ENCODE measurements at places on chromosomes 2 and 18. TPM values are rescaled to one million over a fixed set of nuclear protein-coding genes. Genes with fewer than 3 reads are reported as not detected.

The REG3A gene
- total RNA-seq: not detected

The IL37 gene
- not detected for total RNA-seq

The SLC11A1 gene
- 9.8 TPM for total RNA-seq

The DOK6 gene
- not detected for total RNA-seq

The MGAT4A gene
- 4.4 TPM for total RNA-seq

The CNTNAP5 gene
- total RNA-seq: not detected

The C2orf76 gene
- 9.0 TPM for total RNA-seq

The ITGB6 gene
- total RNA-seq: 33.4 TPM

The TUBA3E gene
- not detected for total RNA-seq

The RAB12 gene
- 40.6 TPM for total RNA-seq

The OSBPL6 gene
- total RNA-seq: 1.8 TPM

The SLC16A14 gene
- 5.1 TPM for total RNA-seq

The MSH2 gene
- 13.5 TPM for total RNA-seq

The TXNDC2 gene
- not detected for total RNA-seq

The STARD6 gene
- not detected for total RNA-seq

The CELF4 gene
- total RNA-seq: not detected

The CD207 gene
- total RNA-seq: 1.1 TPM

The CCDC102B gene
- 2.2 TPM for total RNA-seq

The TEX44 gene
- not detected for total RNA-seq

The SPHKAP gene
- total RNA-seq: not detected

The KIF1A gene
- not detected for total RNA-seq

The RAMP1 gene
- 0.76 TPM for total RNA-seq

The ELOA2 gene
- total RNA-seq: 0.38 TPM

The MC2R gene
- total RNA-seq: not detected

The ITGA4 gene
- total RNA-seq: 9.0 TPM

The RGPD4 gene
- not detected for total RNA-seq

The FBXO41 gene
- total RNA-seq: 1.2 TPM

The PLEKHH2 gene
- total RNA-seq: 1.7 TPM

The TFCP2L1 gene
- total RNA-seq: 29.9 TPM

The AKAIN1 gene
- not detected for total RNA-seq

The SYT4 gene
- total RNA-seq: not detected

The ZNF236 gene
- 10.1 TPM for total RNA-seq

The DSC3 gene
- 311 TPM for total RNA-seq

The KLHL41 gene
- not detected for total RNA-seq

The DDX1 gene
- 41.6 TPM for total RNA-seq
